ENCODE measurements at places on chromosomes 12 and 14.

- no peak for DNase-seq
Measured at GRCh38 chr14:90808759-90809529, 7.3 kb downstream of the TTC7B start.

DNA sequence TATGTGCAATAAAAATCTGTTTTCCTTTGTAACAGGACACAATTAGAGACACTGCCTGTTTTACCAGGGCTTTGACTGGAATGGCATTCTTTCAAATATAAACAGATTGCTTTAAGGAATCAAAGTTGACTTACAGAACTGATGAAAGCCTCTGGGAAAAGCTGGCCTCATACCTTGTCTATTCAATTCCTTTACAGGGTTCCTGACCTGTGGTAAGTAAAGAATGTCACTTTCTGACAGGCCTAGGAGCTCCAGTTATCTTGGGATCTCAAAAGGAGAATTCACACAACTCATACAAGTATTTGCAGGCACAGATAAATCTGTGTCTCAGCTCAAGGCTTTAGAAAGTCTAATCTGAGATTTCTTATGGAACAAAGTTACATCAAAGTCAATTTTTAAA lies 88.4 kb downstream of the BCAT1 start:
- DNase-seq: no peak

GRCh38 chr14:90905531-90905930 lies 89.3 kb upstream of the TTC7B start:
- no peak for DNase-seq

DNA sequence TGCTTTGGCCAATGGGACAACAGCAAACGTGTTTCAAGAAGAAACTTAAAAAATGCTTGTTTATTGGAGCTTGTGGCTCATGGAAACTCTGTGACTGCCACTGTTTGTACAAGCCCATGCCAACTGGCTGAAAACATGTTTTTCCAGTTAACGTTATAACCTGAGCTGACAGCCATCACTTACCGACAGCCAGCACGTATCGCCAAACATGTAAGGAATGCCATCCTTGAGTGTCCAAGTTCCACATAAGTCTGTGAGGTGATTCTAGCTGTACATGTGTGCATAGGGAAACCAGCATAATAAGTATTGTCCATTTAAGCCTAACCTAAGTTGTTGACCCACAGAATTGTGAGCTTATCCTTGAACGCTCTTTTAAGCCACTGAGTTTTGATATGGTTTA lies 596.9 kb downstream of the TRHDE start:
- DNase-seq: no peak

GRCh38 chr12:121784460-121784859 lies 9.0 kb downstream of the RHOF start:
- DNase-seq: no peak
